ENCODE measurements at places on chromosomes 16 and 17.

DNA sequence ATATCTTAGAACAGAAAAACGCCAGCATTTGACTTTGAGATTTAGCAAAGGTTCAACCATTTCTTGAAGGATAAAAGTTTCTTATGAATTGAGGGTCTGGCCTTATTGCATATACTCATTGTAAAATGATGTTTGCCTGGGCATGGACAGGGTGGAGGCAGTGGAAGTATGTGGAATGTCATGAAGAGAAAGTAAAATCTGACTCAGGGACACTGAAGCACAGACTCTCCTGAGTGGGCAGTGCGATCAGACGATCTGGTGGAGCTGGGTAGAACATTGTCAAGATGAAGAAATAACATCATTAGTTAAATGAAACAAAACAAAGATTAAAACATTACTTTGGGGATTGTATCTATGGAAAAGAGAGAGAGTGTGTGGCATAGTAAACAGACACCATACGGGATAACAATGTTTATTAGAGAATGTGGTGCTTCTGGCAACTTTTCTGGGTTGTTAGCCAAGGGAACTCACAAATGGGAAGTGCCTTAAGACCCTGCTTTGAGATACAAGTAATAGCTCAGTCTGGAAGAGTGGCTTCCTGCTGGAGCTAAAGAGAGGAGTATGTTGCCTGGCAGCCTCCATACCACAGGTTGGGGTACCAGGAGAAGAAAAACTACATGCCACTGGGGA, 4.4 kb downstream of the MAP3K3 start:
- DNase-seq: no peak

- DNase-seq: peak; percentile 41
Measured at GRCh38 chr16:55393991-55394390, 70.0 kb downstream of the IRX6 start.

DNA sequence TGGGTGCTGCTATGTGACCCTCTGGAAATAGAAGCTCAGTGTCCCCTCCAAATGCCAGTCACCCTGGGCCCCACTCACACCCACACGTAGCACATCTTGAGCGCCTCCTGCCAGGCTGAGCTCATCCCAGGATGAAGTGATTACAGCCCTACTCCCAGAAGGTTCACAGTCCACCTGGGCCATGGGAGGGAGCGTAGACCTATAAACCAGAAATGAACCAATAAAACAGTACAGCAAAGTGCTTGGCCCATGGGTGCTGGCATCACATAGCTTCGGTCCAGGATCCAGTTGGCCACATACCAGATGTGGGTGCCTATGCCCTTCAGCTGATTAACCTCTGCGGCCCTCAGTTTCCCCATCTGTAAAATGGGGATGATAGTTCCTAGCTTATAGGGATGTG, 2.2 kb upstream of the BICDL2 start:
- DNase-seq: no peak

- peak; percentile 93 for DNase-seq
Measured at GRCh38 chr17:2416010-2416734, 15.3 kb upstream of the MNT start.

GRCh38 chr17:30345089-30345433, 11.2 kb upstream of the TMIGD1 start:
- DNase-seq: no peak

- no peak for DNase-seq
Measured at GRCh38 chr16:4883501-4883900, 36.2 kb downstream of the UBN1 start.

- DNase-seq: no peak
Measured at GRCh38 chr16:77589071-77589765, 133.1 kb upstream of the NUDT7 start.

- DNase-seq: no peak
Measured at GRCh38 chr16:49911430-49911829, 55.5 kb upstream of the ZNF423 start.

DNA sequence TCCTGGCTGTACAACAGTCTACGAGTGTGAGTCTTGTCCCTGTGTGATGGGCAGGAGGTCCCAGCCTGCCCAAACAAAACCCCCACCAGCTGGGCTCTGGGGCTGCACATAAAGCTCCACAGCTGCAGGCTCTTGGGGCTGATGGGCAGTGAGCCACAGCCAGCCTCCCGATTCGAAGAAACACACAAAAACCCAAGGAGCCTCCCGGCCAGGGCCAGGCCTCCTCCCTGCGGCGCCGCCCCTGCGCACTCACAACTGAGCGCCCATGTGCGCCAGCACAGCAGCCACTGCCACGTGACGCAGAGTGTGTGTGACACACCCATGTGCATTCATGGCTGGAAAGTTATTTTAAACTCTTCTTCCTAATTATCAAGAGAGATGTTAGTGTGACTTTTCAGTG, 30.6 kb upstream of the FAAP100 start:
- DNase-seq: peak; percentile 39

GRCh38 chr16:69537706-69538080, 28.1 kb upstream of the NFAT5 start:
- no peak for DNase-seq

GRCh38 chr17:74920642-74921025, 2.4 kb downstream of the USH1G start:
- DNase-seq: no peak

DNA sequence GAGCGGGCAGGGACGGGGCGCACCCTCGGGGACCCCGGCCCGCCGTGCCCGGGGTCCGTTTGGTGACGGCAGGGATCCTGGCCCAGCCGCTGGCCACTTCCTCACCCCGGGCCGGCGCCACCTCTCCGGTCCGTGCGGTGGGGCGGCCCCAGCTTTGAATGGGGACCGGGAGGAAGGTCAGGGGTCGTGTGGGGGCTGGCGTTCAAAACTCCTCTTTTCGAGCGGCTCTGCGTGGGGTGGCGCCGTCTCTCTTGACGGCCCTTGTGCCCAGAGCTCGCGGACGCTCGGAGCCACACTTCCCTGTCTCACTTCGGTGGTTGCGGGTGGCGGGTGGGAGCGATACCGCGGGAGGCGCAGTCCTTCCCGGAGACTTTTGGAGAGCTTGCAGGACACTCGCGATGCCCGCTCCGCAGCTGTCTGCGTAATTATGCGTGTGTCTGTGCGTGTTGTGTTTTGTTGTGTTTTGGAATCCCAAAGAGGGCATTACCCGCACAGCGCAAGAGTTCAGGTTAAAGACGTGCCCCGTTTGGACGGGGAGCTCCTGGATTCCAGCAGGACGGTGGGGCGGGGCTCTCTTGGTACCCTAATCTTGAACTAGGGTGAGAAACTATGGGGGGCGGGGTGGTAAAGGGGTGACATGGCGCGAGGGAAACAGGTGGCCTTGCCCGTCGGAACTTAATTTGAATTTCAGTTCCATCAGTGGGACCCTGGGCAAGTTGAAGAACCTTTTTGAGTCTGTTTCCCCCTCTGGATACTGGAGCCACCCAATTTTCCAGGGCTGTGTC, 637 bp downstream of the PLCG2 start:
- DNase-seq: peak; percentile 25

DNA sequence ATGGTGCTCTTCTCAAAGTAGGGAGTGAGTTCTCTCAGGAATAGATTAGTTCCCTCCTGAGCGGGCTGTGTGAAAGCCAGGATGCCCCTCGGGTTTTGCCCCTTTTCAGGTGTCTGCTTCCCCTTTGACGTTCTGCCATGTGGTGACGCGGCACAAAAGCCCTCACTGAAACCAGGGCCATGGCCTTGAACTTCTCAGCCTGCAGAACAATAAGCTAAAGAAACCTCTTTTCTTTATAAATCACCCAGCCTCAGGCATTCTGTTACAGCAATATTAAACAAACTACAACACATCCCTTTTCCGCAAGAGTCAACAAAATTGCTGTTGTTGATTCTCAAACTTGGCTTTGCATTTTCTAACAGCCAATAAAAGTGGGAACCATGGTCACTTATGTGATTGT, 15.5 kb upstream of the CACNG5 start:
- DNase-seq: no peak

Data from right hindlimb (tissue), 1 donor.